ENCODE measurements at places on chromosomes 6 and 20.

- H3K27ac ChIP-seq, result no peak overlapping the region
- H3K27me3 ChIP-seq, result no peaks in the 10 kb centered on the region
- no peaks in the 10 kb centered on the region for H3K36me3 ChIP-seq
- H3K4me1 ChIP-seq, result no peaks in the 10 kb centered on the region
- DNase-seq, result no peak
Measured at GRCh38 chr6:69097948-69098347, 462.9 kb downstream of the ADGRB3 start.

- H3K27ac ChIP-seq, result no peak overlapping the region
- H3K27me3 ChIP-seq, result no peaks in the 10 kb centered on the region
- H3K36me3 ChIP-seq, result no peaks in the 10 kb centered on the region
- no peak overlapping the region for H3K4me3 ChIP-seq
- no peaks in the 10 kb centered on the region for H3K4me1 ChIP-seq
Measured at GRCh38 chr6:26493258-26493657, 6.8 kb upstream of the BTN1A1 start.

DNA sequence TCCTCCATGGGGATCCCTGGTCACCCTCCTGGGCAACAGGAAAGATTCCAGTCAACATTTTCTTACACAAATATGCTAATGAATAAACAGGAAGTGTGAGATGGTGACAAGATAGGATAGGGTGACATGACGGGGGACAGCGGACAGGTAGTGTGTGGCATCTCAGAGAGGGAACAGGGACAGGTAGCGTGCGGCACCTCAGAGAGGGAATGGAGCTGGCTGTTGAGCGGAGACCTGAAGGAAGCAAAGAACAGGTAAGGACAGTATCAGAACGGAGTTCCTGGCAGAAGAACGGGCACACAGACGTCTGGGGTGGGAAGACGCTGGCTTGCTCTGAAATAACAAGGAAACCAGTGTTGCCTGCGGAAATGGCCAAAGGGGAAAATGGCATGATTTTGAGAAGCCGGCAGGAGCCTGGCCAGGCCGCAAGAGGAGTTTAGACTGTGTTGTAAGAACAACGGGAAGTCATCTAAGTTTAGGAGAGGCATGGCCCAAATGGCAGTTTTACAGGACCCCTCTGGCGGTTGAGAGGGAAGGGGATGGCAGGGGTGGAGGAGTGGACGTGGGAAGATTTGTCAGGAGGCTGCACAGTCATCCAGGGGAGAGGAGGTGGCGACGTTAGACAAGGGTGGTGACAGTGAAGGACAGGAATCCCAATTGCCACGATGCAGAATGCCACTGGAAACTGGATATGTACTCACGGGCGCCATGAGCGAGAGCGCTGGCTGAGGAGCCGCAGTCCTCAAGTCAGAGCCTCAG is 111.6 kb downstream of the JPH2 start:
- no peaks in the 10 kb centered on the region for H3K36me3 ChIP-seq
- no peak overlapping the region for H3K4me3 ChIP-seq
- no peak overlapping the region for H3K27ac ChIP-seq
- DNase-seq, result no peak
- H3K4me1 ChIP-seq, result peaks cover 7% of the 10 kb centered on the region

DNA sequence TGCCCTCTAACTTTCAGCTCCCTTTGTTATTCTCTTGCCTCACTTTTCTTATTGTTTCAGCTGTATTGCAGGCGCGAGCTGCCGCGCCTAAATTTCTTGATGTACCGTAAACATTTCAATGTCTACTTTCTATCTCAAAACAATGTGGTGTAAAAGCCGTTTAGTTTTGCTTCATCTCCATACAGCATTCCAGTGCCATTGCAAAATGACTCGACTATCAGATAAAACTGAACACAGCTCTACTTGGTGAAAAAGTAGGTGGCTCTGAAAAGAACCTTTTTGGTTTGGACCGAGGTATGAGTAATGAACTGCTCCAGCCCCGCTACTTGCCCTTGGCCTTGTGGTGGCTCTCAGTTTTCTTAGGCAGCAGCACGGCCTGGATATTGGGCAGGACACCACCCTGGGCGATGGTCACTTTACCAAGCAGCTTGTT is 74.6 kb downstream of the OR2B2 start:
- H3K4me3 ChIP-seq, result peak overlapping the region; percentile 64
- no peaks in the 10 kb centered on the region for H3K36me3 ChIP-seq
- no peaks in the 10 kb centered on the region for H3K27me3 ChIP-seq
- peaks cover 46% of the 10 kb centered on the region for H3K4me1 ChIP-seq

GRCh38 chr20:46260480-46260879 is 47.8 kb downstream of the CDH22 start:
- DNase-seq, result no peak
- H3K4me1 ChIP-seq, result no peaks in the 10 kb centered on the region
- H3K36me3 ChIP-seq, result no peaks in the 10 kb centered on the region
- H3K27me3 ChIP-seq, result peaks cover 5% of the 10 kb centered on the region
- no peak overlapping the region for H3K4me3 ChIP-seq

- no peak for DNase-seq
- H3K27me3 ChIP-seq, result no peaks in the 10 kb centered on the region
- H3K27ac ChIP-seq, result no peak overlapping the region
- peaks cover 49% of the 10 kb centered on the region for H3K36me3 ChIP-seq
Measured at GRCh38 chr6:158143700-158144099, 24.4 kb downstream of the SERAC1 start.

- H3K27ac ChIP-seq, result no peak overlapping the region
- no peak overlapping the region for H3K4me3 ChIP-seq
- no peak for DNase-seq
- H3K4me1 ChIP-seq, result no peaks in the 10 kb centered on the region
Measured at GRCh38 chr20:21029341-21029740, 76.8 kb downstream of the LINC00237 start.

DNA sequence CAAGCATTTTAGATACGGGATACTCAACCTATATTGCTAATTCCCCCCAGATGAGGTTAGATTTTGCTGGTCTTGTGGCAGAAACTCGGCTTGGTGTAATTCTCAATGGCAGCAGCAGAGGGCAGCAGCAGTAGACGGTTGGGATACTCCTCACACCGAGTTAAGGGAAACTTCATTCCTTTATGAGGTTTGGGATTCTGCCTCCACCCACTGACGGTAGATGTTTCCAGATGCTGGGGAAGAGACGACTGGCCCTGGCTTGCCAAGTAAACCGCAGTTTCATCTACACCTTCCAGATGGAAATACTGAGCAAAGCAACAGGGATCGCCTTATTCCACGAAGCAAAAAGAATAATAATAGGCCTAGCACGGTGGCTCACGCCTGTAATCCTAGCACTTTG is 8.2 kb upstream of the TBC1D7 start:
- H3K27ac ChIP-seq, result no peak overlapping the region
- no peaks in the 10 kb centered on the region for H3K27me3 ChIP-seq
- H3K4me3 ChIP-seq, result no peak overlapping the region

GRCh38 chr6:37534893-37535292 is 35.2 kb upstream of the CCDC167 start:
- DNase-seq, result no peak
- H3K4me1 ChIP-seq, result peaks cover 27% of the 10 kb centered on the region
- no peaks in the 10 kb centered on the region for H3K36me3 ChIP-seq
- no peak overlapping the region for H3K4me3 ChIP-seq
- no peak overlapping the region for H3K27ac ChIP-seq

DNA sequence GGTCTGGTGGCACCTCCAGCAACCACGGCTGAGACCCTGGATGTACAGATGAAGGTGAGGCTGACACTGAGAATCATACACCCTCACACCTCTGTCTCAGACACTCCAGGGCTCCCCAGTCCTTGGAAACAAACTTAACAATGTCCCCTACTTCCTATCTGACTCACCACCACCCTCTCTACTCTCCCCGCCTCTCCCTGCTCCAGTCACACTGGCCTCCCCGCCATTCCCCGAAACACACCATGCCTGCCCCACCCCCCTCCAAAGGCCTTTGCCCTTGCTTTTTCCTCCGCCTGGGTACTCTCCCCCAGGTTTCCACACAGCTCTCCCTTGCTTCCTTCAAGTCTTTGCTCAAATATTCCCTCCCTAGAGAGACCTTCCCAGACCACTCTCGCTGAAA is 16.3 kb downstream of the BPI start:
- no peak overlapping the region for H3K27ac ChIP-seq
- H3K4me3 ChIP-seq, result no peak overlapping the region
- no peaks in the 10 kb centered on the region for H3K36me3 ChIP-seq
- H3K27me3 ChIP-seq, result peaks cover 18% of the 10 kb centered on the region
- no peaks in the 10 kb centered on the region for H3K4me1 ChIP-seq
- DNase-seq, result no peak

DNA sequence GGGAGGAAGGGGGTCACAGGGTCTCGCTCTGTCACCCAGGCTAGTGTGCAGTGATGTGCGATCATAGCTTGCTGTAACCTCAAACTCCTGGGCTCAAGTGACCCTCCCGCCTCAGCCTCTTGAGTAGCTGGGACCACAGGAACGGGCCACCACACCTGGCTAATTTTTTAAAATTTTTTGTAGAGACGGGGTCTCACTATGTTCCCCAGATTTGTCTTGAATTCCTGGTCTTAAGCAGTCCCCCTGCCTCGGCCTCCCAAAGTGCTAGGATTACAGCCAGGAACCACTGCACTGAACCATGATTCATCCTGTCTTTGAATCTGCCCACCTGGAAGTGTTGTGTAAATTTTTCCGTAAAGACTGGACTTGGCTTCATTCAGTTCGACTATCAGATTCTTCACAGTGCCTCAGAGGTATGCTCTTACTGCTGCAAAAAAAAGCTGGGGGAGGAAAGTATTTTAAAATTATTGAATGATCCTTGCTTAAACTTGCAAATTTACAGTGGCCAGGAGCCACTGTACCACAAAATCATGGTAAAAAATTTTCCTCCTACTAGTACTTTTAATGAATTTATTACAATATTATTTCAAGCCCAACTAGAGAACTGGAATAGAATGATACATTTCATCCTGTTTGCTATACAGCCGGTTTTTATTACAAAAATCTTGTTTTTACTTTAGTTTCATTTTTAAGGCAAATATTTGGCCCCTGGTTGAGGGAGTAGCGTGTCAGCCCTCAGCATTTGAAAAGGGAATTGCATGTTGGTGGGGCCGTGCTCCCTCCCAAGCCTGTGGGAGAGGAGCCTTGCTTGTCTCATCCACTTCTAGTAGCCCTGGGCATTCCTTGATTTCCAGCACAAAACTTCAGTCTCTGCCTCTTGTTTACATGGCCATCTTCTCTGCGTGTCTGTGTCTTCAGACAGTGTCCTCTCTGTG is 202.5 kb upstream of the SGK1 start:
- H3K36me3 ChIP-seq, result no peaks in the 10 kb centered on the region
- no peak overlapping the region for H3K4me3 ChIP-seq
- peaks cover 4% of the 10 kb centered on the region for H3K4me1 ChIP-seq
- no peaks in the 10 kb centered on the region for H3K27me3 ChIP-seq
- DNase-seq, result no peak

- H3K4me3 ChIP-seq, result no peak overlapping the region
- H3K27ac ChIP-seq, result no peak overlapping the region
- DNase-seq, result no peak
- no peaks in the 10 kb centered on the region for H3K27me3 ChIP-seq
Measured at GRCh38 chr20:53664121-53664520, 70.5 kb upstream of the ZNF217 start.

DNA sequence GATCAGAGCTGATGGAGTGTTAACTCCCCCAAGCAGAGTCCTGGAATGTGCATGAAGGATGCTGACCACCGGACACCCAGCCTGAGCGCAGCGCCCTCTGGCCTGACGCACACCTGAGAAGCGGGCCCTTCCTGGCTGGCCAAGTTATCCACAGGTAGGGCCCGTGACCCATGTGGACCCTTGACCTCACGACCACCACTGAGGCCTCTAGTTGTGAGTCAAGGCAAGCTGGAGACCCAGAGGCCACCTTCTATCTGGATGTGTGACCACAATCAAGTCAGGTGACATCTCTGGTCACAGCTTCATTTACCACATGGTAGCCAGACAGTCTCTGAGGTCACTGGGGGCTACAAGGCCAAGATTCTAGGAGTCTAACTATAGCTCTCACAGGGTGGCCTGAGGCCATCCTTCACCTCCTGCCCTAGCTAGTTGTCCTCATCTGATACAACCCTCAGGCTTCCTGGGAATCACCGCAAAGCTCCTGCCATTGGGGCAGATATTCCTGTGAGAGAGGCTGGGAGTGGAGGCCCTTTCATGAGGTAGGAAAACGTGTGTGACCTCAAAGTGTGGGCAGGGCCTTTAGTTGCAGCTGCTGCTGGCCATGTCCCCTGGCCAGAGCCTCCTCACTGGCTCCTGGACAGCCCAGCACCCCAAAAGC is 53.1 kb downstream of the DSTN start:
- H3K36me3 ChIP-seq, result peaks cover 16% of the 10 kb centered on the region
- no peaks in the 10 kb centered on the region for H3K4me1 ChIP-seq
- H3K27ac ChIP-seq, result no peak overlapping the region

DNA sequence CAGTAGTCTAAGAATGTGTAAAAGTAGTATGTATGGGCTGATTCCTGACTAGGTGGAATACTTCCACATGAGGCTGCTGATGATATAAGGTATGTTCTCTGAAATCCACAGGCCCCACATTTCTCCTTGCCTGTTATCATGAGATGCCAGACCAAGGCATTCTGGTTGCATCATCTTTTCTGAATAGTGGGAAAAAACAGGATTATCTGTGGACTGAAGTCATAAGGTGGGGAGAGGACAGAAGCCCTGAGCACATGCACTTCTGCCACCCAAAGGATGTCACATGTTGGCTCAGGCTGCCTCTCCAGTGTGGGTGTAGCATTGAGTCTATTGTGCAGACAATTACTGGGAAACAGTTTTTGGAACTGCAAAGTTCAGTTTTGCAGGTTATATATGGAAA is 184.5 kb upstream of the RAB32 start:
- H3K27me3 ChIP-seq, result no peaks in the 10 kb centered on the region
- peaks cover 13% of the 10 kb centered on the region for H3K4me1 ChIP-seq
- H3K27ac ChIP-seq, result no peak overlapping the region
- no peak for DNase-seq
- no peak overlapping the region for H3K4me3 ChIP-seq
- no peaks in the 10 kb centered on the region for H3K36me3 ChIP-seq

DNA sequence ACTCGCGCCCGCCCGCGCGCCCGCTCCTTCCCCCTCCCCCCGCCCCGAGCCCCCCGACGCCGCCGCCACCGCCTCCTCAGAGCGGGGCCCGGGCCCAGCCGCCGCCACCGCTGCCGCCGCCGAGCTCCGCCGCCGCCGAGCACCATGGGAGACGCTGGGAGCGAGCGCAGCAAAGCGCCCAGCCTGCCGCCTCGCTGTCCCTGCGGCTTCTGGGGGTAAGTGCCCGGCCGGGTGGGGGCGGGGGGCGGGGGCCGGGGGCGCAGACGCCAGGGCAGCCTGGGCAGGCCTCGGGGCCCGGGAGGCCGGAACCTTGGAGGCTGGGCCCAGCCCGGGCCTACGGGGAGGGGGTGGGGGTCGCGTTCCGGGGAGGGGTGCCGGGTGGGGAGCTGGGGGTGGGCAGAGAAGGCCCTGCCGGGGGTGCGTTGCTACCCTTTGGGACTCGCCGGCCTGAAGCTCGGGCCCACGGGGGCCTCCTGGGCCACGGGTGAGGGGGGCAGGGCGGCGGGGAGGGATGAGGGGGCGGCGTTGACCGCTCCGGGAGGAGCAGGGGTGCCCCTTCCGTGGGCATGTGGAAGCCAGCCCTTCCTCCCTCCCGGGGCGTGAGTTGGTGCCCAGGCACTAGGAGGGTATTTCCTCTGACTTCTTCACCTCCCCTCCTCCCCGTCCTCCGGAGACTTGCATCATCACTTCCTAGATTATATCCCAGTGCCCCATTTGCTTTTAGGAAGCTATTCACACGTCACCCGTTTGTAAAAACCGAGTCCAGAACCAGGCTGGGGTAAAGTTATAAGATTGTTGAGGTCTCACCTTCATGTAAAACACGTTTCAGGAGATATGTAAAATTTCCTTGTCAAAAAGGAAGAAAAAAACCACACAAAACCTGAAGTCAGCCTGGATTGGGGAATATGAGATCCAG is 533 bp downstream of the ZFAND3 start:
- H3K27ac ChIP-seq, result peak overlapping the region; percentile 99
- peaks cover 36% of the 10 kb centered on the region for H3K4me1 ChIP-seq
- H3K4me3 ChIP-seq, result peak overlapping the region; percentile 76
- no peaks in the 10 kb centered on the region for H3K36me3 ChIP-seq
- DNase-seq, result peak; percentile 89
- H3K27me3 ChIP-seq, result no peaks in the 10 kb centered on the region
